MM.1S (cell line): ENCODE measurements at places on chromosomes 1 and 21.
A peak's percentile ranks its signal among the peaks of the same experiment; 100 is the strongest.

DNA sequence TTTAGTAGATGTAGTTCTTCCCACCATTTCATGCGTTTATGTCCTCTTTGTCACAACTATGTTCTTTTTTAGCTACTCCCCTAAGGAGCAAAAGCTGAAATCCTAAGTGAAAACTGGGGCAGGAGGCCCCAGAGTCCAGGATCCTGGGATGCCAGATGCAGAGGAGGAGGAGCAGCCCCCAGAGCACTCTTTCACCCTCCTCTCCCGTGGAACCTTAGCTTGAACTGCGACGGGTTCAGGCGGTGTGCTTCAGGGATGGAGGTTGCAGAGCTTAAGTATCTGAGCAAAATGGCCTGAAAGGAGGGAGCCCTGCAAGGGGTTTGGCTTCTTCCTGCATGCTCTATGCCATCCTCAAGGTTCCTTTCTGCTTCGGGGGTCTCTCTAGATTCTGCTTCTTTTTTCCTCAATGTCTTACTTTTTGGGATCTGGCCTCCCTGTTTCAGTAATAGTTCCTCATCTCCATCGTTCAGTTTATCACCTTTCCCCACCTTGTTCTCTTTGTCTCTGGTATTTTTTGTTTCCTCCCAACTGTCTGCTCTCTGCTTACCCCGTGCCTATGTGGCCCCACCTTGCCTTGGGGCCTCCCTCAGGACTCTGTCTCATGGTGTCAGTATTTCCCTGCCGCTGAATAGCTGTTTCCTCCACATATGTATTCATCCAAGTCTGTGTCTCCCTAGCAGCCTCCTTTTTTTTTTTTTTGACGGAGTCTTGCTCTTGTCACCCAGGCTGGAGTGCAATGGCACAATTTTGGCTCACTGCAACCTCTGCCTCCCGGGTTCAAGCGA is 2.7 kb upstream of the NHLH1 start:
- DNase-seq, result no peak

DNA sequence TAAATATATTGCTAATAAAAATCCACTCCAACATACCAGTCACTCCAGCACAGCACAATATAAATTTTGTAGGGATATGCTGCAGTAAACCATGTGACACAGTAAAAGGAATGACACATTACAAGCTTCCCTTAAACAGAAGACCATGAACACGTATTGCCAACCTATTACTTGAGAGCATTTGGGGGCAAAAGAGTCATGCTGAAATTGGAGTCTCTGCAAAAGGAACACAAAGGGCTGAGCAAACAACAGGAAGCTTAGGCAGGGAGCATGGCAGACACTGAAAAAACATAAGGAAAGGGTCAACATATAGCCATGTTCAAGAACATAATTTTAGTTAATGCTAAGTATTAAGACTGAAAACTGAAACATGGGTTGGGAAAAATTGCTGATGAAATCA is 214.5 kb downstream of the SMYD3 start:
- DNase-seq, result no peak

GRCh38 chr1:97192872-97193572 is 471.4 kb downstream of the PTBP2 start:
- DNase-seq, result no peak

GRCh38 chr1:150944856-150945255 is 18.7 kb downstream of the SETDB1 start:
- DNase-seq, result no peak

DNA sequence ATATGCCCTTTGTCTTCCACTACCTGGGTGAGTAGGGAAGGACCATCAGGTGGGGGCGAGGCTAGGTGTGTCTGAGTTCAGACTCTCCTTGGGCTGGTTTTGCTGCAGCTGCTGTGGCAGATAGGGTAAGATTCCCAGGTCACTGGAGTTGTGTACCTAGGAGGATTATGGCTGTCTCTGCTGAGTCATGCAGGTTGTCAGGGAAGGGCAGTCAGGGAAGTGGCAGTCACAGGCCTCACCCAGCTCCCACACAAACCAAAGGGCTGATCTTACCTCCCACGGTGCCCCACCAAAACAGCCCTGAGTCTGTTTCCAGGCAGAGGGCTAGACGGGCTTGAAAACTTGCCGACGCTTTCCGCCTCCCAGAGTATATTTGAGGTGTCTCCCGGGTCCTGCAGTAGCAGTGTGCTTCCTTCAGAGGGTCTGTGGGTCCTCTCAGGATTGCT is 201.6 kb upstream of the PLXNA2 start:
- no peak for DNase-seq

- DNase-seq, result no peak
Measured at GRCh38 chr1:201842472-201843027, 13.6 kb downstream of the IPO9 start.

DNA sequence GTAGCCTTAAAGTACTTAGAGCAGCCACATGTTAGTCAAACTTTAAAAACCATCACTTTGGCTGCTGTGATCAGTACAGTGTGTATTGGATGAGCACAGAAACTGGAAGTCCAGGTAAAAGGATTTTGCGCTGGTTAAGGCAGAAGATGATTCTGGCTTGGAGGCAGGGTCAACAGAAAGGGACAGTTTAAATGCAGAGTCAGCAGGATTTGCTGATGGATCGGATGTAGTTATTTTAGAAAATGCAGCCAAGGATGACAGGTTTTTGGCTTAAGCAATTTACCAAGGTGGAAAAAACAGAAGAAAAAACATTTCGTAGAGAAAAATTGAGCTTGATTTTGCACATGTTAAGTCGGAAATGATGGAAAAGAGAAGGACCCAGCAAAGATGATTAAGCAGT is 45.9 kb upstream of the MORC3 start:
- no peak for DNase-seq

DNA sequence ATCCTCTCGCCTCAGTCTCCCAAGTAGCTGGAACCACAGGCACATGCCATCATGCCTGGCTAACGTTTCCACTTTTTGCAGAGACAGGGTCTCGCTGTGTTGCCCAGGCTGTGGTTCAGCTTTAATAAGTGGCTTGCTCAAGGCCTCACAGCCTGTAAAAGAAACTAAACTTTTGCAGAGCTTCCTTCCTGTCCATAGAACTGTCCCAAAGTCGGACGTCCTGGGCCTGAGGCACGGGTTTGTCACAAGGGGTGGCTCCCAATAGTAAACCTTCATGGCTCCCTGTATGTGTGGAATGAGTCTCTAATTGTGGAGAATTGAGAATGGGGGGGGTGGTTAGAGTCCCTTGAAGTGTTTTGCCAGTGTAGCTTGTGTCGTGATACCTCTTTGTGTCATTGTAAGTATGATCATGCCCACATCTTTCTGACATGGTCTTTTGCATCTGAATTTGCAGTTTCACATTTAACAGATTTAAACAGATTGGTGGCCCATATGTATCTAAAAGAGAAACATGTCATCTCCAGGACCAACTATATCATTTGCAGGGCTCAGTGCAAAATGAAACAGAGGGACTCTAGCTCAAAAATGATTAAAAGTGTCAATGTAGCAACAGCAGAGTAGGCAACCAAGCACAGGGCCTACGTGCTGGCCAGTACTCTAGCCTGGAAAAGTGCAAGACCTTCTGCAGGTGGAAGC is 332.1 kb downstream of the KIF26B start:
- peak; percentile 16 for DNase-seq

DNA sequence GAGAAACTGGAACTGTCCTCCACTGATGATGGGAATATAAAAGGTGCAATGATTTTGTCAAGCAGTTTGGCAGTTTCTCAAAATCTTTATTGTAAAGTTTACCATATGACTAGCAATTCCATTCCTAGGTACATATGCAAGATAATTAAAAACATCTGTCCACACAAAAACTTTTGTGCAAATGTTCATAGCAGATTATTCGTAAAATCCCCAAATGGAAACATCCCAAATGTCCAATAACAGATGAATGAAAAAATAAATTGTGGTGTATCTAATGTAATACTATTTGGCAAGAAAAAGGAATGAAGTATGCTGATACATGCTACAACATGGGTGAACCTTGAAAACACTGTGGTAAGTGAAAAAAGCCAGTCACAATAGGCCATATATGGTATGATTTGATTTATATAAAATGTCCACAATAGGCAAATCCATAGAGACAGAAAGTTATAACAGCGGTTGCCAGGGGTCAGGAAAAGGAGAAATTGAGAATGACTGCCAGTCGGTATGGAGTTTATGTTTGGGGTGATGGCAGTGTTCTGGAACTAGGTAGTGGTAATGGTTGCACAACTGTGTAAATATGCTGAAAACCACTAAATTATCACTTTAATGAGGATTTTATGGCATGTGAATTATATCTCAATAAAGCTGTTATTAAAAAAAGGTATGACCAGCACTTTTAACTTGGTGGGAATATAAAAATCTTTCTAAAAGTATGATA is 81.7 kb upstream of the BEND5 start:
- DNase-seq, result no peak

DNA sequence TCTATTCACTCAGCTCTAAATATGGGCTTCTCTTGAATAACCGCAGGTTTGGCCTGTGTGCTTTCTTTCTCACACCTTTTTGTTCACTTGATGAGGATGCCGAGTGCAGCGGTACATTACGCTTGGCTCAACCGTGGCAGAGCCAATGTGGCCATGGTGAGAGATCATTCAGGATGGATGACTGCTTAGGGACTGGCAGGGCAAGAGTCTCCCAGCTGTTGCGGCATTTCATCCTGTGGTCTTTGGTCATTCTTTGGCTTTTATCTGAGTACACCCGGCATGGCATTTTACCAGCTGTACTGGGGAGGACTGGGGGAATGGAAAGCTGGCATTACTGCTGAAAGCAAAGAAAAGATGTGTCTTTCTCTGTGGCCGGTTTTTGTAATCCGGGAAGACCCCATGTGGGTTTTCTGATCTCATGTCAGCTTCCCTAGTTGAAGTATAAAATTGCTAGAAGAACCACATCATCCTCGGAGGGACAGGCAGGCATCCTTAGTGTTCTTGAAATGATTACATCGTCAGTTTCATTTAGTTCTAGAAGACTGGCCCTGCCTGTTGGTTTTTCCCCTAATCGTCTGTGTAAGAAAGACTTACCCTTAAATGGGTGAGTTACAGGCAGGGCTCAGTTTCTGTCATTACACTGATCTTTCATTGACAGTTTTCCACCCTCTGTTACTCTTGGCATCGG is 15.1 kb downstream of the PCP4 start:
- peak; percentile 88 for DNase-seq

GRCh38 chr21:28687586-28687985 is 305.1 kb downstream of the LTN1 start:
- no peak for DNase-seq

GRCh38 chr21:26820509-26820908 is 24.7 kb downstream of the ADAMTS1 start:
- no peak for DNase-seq
